Memory B cell (primary cell): ENCODE measurements at places on chromosomes 13 and 19.

- no peak for DNase-seq
Observed at GRCh38 chr13:96575423-96576320, 418.6 kb downstream of the OXGR1 start.

GRCh38 chr19:51019544-51019925, at the start of gene KLK10:
Gene KLK10 (minus strand): TSS chr19:51019709. CDS start chr19:51019130, 579 bp downstream.
- no peak for DNase-seq

DNA sequence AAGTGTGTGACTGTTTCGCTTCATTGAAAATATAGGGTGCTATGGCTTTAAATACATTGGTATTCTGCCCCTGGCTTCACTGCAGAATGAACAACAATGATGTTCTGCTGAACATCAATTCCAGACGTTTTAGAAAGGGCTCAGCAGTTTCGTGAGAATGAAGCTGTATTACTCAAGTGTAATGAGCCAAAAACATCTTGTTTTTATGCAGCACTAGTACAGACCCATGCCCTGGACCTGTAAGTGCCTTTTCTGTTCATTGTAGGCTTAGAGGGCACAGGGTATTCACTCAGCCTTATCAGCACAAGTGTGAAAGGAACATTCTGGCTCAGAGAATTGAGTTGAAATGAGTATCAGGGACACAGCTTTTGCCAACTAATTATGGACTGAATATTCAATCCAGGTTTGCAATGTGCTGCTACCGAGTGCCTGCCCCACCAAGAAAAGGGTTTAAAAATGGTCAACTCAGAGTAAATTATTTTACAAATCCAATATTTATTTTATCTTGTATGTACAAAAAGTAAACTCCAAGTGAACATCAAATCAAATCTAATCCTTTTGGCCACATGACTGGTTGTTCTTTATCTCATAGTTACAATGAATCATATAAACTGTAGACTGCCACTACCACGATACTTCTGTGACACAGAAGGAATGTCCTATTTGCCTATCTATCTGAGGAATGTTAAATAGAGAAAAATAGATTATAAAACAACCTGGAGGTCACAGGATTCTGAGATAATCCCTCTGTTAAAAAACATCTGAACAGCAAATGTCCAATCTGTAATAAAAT, 362.8 kb downstream of the NALCN start:
- no peak for DNase-seq

DNA sequence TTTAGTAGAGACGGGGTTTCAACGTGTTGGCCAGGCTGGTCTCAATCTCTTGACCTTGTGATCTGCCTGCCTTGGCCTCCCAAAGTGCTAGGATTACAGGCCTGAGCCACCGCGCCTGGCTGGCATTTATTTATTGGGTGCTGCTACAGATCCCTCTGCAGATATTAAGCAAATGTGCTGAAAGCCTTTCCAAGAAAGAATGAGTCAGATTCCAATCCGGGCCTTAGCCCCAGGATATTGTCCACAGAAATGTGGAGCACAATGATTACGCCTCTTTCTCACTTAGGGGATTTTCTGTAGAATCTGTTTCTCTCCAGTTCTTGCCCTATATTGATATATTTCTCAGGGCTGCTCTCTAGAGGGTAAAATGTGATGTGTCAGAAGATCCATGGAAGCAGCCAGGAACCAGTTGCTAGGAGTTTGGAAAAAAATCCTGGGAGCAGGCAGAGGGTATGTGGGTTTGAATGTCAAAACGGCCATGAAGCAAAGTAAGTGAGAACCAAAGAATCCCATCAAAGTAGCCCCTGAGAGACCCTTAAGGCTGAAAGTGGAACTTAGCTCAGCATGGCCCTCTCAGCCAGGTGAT, 24.8 kb upstream of the IGFL4 start:
- DNase-seq, result no peak

- no peak for DNase-seq
Observed at GRCh38 chr19:51272183-51272810, 21.4 kb downstream of the SIGLECL1 start.

- no peak for DNase-seq
Observed at GRCh38 chr13:29101409-29101808, 281.3 kb downstream of the MTUS2 start.

DNA sequence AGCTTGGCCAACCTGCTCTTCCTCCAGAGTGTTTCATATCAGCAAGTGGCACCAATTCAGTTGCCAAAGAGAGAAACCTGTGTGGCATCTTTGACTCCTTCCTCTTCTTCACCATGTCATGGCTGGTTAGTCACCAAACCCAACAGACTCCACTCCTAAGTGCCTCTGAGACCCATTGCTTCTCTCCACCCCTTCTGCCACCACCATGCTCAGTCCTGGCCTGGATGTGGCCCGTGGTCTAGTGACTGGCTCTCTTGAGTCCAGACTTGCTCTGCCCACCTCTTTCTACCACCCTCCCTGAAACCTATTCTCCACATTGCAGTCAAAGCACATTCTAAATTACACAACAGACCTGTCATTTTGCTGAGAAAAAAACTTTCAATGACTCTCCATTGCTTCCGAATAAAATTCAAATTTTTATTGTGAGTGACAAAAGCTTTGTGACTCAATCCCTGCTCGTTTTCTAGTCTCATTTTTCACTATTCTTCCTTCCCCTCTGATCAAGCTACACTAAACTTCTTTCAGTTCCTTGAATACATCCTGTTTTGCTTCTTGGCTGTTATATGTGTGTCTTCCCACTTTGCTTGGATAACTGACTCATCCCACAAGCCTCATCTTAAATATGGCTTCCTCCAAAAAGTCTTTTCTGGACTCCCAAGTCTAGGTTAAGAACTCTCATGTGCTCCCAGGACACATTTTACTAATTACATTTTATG, 12.0 kb upstream of the TNFSF11 start:
- no peak for DNase-seq

GRCh38 chr19:13138171-13138915, 11.8 kb downstream of the STX10 start:
- no peak for DNase-seq

DNA sequence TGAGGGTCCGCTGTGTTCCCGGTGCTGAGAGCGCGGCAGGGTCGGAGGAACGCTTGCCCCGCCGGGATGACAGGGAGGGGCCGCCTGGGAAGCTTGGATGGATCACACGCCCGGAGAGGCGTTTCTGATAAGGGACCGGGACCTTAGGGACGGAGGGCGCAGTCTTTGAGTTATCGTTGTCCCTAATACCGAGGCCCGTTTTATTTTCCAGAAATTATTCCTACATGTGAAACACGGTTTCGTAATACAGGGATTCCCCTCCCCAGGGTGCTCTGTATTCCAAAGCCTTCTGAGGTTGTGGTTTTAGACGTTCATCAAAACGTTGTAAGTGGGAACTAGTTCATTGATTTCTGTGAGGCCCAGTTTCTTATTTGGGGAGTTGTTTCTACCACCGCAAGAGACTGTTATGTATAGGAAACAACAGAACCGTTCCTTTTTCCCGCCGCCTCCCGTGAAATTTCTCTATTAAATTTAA, 752 bp downstream of the PDCD5 start:
- no peak for DNase-seq

DNA sequence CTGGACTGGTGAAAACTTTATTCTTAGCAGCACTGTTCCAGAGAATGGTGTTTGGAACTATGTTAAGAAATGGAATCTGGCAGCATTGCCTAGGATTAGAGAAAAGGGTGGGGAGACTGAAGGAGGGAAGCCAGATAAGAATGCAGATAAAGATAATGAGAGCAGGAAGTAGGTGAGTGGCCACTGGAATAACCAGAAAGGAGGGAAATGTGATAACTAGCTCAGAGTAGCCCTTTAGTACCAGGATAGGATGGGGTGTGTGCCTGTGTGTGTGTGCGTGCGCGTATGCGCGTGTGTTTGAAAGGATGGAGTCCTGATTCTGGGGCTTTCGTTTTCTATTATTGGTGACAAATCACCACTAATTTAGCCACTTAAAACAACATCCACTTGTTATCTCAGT, 33.4 kb upstream of the FRY start:
- DNase-seq, result no peak
